Activated CD4-positive, alpha-beta T cell treated with anti-CD3 and anti-CD28 coated beads for 1 hour (primary cell): ENCODE measurements at places on chromosomes 1 and 21.

GRCh38 chr1:169879034-169879840 lies 14.5 kb downstream of the SCYL3 start:
- DNase-seq = no peak

- no peak for DNase-seq
These were observed 190.4 kb upstream of the TNR start for GRCh38 chr1:175933801-175934200.

DNA sequence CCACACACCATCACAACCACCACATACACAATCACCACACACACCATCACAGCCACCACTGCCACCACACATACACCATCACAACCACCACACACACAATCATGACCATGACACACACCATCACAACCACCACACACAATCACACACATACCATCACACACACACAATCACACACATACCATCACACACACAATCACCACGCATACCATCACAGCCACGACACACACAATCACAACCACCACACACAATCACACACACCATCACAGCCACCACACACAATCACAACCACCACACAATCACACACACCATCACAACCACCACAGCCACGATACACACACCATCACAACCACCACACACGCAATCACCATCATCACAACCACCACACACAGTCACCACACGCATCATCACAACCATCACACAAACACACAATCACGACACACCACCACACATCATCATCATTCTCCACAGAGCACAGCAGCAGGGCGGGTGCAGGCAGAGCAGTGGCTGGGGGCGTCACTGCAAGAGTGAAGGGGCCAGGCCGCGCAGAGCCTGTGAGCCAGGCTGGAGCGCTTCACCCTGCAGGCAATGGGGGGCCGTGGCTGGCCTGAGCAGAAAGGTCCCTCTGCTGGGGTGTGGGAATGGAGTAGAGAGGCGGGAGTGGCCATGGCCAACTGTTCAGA lies 32.6 kb downstream of the CDCP2 start:
- DNase-seq = no peak

- no peak for DNase-seq
These were observed 25.4 kb upstream of the S100A7 start for GRCh38 chr1:153485863-153486262.
